T-helper 17 cell (primary cell): ENCODE measurements at places on chromosomes 6 and 20. TPM values are rescaled to one million over a fixed set of nuclear protein-coding genes. Genes with fewer than 3 reads are reported as not detected.

DNA sequence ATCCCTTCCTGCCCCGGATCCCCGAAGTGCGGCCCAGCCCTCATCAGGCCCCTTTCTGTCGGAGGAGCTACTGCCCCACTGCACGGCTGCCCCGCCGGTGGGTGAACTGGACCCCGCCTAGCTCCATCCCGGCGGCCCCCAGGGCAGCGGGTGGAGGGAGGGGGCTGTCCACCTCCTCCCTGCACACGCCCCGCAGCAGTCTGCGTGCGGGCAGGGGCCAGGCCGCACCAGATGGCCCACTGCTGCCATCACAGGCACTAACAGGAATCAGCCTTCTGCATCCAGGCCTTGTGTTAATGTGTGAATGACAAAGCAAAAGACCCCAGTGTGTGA, 54.9 kb upstream of the UNC93A start:
- no peak for DNase-seq

DNA sequence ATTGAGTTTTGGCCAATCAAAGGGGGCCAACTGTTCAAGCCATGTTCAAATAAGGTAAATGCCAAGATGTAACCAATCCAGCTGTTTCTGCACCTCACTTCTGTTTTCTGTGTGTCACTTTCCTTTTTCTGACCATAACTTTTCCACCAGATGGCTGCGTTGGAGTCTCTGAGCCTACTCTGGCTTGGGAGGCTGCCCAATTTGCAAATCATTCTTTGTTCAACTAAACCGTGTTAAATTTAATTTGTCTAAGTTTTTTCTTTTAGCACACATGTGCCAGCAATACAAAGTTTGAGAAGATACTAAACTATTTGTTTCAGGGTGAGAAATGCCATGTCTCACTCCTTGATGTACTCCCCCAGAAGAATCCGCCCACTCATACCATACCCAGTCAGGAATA, 52.1 kb downstream of the IYD start:
- no peak for DNase-seq

- no peak for DNase-seq
These were observed 40.6 kb upstream of the PCMTD2 start for GRCh38 chr20:64214952-64215351.

DNA sequence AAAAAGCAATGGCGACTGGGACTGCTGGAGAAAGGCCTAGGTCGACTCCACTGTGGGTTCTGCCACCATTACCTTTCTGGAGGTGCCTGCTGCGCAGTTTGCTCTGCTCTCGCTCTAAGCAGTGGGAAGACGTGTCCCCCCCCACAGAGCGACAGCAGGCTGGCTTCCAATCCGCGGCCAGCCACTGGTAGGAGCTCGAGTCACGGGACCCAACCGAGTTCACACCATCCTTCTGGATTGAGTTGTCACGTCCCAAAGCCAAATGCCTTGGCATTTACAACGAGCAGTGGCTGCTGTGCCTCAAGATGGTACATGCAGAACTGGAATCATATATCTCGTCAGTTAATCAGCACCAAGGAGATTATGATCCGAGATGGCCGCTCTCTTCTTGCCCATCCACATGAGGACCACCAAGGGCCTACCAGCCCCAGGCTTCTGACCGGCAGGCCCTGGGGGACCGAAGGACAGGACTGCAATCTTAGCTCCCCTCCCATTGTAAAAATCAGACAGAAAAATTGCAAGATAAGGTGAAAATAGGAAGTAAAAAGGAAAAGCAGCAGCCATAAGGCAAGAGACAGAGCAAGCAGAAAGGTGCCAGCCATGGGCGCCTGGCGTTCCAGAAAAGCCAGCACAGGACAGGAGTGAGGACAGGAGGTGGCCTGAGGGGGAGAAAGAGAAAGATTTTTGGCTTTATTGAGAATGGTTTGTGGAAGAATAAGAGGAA, 74.4 kb downstream of the TRAM2 start:
- DNase-seq: no peak

DNA sequence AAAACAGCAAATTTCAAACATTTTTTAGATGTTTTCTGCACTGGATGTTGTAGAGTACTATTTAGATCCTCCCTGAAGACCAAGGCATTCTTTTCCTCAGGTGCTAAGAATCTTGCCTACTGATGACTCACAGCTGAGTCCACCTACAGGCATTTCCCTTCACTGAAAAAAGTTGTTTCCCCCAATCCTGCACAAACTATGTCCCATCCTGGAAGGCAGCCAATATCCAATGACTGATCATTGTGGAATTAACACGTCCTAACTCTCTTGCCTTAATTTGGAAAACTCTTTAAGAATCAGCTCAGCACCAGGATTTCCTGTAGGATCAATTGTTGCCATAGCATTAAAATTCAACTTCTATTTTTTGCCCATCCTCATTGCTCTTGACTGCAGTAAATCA, 268.4 kb upstream of the IRAK1BP1 start:
- no peak for DNase-seq

- DNase-seq: peak; percentile 91
These were observed 2.1 kb upstream of the DDX27 start for GRCh38 chr20:49216991-49217578.

DNA sequence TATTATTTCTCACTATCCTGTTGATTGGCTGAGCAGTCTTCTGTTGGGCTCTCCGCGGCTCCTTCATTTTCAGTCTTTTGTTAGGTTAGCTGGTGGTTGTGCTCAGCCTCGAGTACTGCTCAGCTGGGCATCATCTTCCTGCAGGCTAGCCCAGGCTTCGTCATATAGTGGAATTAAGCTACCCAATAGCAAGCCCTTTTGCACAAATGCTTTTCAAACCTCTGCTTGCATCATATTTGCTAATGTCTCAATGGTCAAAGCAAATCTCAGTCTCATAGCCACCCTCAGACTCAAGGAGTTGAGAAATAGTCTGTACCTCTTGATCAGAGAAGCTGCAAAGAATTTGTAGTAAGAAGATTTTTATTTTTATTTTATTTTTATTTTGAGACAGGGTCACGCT, 23.7 kb downstream of the STX11 start:
- DNase-seq: no peak

DNA sequence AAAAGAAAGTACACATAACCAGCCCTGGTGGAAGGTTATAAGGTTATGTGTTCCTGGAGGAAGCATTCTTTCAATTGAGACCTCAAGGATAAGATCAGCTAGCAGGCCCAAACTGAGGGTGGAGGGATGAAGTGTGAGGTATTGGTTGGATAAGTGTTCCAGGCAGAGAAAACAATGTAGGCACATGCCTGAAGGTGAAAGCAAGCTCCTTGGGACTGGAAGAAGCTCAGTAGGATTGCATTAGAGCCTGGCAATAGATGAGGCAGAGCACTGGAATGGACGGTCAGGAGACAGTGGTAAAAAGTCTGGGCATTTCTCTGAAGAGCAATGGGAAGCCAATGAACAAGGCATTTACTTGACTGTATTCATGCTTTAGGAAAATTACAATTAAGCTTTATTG, 89.9 kb upstream of the SHLD1 start:
- no peak for DNase-seq

GRCh38 chr6:150207931-150208570, 65.2 kb downstream of the PPP1R14C start:
- DNase-seq: no peak

Gene MARCKS
- 0.68 TPM for total RNA-seq

Gene ECT2L
- not detected for total RNA-seq

Gene ARMC12
- total RNA-seq: 0.78 TPM

Gene THEMIS
- total RNA-seq: 64.7 TPM

Gene TTK
- total RNA-seq: 1.2 TPM
